Stimulated activated CD8-positive, alpha-beta memory T cell treated with anti-CD3 and anti-CD28 coated beads, Interleukin-4, amount 100 ng/mL, for 24 hours (primary cell): ENCODE measurements at places on chromosomes 2 and 18.

DNA sequence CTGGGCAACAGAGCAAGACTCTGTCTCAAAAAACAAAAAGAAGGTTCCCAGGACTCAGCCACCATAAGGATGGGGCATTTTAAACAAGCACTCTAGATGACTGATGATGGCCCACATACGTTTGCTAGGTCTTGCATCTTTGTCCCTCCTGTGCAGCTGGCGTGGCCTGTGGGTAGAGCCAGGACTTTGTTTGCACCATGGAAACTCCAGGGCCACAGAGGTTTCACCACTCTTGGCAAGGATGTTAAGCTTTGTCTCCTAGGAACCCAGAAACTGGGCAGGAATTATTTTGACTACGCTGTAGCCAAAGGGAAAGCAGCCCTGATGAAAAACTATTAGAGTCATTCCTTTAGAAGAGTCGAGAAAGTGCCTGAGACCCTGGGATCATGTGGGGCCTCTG lies 75.3 kb upstream of the STPG4 start:
- no peak for DNase-seq

DNA sequence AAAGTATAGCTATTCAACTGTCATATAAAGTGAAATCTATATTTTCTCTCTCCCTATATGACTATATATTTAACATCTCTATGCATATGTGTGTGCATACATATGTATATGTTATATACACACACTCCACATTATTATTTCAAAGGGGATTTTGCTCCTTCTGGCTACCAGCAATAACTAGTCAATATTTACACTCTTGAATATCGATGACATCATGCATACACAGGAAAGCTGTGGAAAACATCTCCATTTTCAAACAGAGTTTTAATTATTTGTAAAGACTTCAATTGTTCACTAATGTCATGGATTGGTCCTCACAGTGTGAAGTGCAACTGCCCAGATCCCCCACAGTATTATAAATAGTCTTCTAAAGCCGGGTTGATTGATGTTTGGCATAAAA lies 195.9 kb upstream of the TCF4 start:
- no peak for DNase-seq

- no peak for DNase-seq
Measured at GRCh38 chr18:24160086-24160485, 21.2 kb downstream of the CABYR start.

DNA sequence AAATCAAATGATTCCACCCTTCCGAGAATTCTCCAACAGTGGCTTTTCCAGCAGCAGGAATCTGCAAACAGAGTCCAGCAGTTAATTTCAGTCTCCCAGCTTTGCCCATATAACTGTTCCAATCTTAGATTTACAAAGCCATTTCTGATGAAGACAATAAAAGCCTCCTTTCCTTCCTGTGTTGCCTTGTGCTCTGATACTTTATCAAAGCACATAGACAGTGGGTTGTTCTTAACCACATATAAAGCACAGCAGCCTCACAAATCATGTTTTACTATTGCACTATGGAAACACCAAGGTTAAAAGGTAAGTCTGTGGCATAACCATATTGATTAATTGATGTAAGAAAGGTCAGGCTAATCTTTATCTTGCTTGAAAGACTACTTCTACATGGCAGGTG lies 89.8 kb upstream of the MMADHC start:
- DNase-seq = no peak

- DNase-seq = no peak
Measured at GRCh38 chr2:106563195-106563594, 76.0 kb downstream of the CD8B2 start.

GRCh38 chr2:65602603-65603235 lies 170.3 kb upstream of the SPRED2 start:
- DNase-seq = no peak

DNA sequence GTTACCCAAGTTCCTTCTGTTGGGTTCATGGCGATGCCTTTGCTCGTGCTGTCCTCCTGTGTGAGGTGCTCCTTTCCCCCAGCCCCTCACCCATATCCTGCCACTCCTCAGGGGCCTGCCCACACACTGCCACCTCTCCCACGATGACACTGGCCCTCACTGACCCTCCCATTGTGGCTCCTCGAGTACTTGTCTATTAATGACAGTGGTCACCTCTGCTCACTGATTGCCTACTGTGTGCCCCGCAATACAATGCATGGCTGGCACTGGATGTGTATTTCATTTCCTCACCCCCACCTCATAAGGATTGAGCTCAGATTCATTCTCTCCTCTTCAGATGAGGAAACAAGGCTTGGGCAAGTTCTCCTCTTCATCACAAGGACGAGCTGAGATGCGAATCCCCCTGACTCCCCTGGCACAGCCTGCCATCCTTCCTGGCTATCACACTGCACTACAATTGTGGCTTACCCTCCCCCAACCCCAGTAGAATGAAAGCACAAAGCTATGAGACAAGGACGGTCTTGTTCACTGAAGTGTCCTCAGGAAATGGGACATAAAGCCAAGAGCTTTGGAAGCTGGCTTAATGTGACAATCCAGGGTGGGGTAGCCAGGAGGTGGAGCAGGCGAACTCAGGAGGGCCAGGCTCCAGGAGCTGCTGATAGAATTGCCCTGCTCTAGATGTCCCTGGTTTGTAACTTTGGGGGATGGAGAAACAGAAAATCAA lies 93.9 kb upstream of the RAB12 start:
- no peak for DNase-seq

GRCh38 chr18:54004828-54005227 lies 219.6 kb downstream of the MBD2 start:
- no peak for DNase-seq

DNA sequence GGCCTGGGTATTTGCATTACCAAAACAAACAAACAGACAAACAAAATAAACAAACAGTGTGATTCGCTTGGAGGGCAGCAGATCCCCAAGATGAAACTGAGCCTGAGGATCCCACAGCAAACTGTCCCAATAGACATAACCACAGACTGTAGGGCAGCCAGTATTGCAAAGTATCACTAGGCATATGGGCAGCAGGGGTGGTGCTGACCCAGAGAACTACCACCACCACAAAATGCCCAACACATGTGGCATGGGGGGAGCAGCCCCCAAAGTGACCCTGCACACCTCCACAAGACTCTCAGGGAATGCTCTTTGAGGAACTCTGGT lies 330.1 kb downstream of the CYRIA start:
- DNase-seq = no peak

DNA sequence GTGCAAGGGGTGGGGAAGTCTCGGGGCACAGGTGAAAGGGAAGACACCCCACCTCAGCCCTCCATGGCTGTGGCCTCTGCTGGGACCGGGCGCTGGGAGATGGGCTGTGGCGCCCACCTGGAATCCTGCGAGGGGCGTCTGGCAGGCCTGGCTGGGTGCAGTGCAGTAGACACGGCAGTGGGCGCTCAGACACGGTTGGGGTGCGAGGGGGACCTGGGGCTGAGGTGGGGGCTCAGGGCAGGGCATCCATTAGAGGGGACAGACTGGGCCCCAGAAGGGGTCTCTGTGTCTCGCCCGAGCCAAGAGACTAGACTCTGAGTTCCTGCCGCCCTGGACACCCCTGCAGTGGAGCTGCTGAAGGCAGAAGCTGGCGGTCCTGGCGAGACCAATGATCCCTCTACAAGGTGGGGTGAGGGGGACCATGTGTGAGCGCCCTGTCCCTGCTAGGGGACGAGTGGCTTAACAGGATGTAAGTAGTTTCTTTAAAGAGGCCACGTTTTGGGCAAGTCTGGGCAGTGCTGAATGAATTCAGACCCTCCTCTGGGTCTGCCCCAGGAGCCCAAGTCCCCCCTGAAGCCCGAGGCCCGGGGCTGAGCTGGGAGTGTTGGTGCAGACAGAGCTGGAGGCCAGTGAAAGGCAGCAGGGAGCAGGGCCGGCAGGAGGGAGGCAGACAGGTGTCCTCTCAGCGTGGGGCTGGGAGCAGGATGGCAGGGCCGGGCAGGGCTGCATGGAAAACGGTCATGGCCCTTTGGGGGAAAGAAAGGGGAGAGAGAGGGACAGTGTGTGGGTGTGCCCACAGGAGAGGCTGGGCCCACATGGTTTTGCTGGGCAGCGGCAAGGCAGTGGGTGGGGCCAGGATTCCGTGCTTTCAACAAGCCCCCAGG lies 57.2 kb downstream of the HS6ST1 start:
- no peak for DNase-seq

DNA sequence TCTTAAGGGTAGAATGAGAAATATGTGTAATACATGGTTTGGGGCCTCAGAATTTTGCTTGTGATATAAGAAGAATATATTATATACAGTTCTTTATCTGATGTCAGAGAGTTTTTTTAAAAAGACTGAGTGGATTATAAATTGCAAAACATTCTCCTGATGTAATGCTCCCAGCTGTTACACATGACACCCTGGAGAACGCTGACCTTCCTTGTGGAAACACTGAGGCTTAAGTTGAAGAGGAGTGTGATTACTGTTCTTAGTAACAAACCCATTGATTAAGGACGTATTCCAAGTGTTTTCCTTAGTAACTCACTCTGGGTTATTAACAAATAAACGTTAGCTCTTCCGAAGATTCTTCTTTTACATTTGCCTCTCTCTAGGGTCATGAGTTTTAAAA lies 1069.3 kb upstream of the CNTNAP5 start:
- DNase-seq = no peak

GRCh38 chr2:184628051-184628450 lies 29.7 kb downstream of the ZNF804A start:
- no peak for DNase-seq

- DNase-seq = no peak
Measured at GRCh38 chr2:240961910-240962299, 36.5 kb upstream of the SNED1 start.

DNA sequence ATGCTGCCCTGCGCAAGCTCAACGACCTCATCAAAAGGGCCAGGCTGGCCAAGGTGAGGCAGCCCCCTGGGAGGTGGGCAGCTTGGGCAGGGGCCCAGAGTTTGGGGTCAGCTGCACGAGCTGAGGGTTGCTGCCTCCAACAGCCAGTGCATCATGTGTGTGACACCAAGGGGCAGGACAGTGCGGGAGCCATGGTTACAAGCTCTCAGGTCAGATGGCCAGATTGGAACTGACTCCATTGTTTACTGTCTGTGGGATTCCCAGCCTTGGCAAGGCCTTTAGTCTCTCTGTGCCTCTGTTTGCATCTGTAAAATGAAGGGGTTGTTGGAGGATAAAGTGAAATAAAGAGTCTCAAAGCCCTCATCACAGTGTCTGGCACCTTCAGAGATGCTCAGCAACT lies 26.9 kb downstream of the EHD3 start:
- no peak for DNase-seq

- DNase-seq = no peak
Measured at GRCh38 chr2:162524192-162524591, 180.3 kb downstream of the GCA start.

- no peak for DNase-seq
Measured at GRCh38 chr2:124514236-124514635, 489.1 kb downstream of the CNTNAP5 start.

- no peak for DNase-seq
Measured at GRCh38 chr18:47484068-47484467, 232.6 kb upstream of the SKOR2 start.

- no peak for DNase-seq
Measured at GRCh38 chr2:31932589-31932988, 78.2 kb downstream of the MEMO1 start.

- DNase-seq = no peak
Measured at GRCh38 chr18:28313602-28314001, 136.7 kb upstream of the CDH2 start.

DNA sequence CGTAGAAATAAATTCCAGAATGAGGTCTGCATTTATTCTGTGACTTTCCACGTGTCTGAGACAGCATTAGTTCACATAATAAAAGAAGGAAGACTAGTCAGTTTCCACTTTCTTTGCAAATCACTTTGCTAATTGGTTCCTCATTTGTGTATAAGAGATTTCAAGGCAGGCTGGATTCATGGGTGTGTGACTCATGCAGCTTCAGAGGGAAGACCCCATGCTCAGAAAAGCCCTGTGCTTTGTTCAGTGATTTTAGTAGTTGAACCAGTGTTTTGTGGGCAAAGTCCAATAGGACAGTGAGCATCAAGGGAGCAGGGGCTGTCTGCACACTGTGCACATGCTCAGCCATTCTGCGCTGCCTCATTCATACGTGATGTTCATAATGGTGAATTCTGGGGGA lies 297.8 kb downstream of the DLGAP1 start:
- no peak for DNase-seq

GRCh38 chr2:162484551-162484950 lies 140.6 kb downstream of the GCA start:
- DNase-seq = no peak

GRCh38 chr2:70103531-70104061 lies 16.3 kb downstream of the PCBP1 start:
- DNase-seq = no peak

- DNase-seq = no peak
Measured at GRCh38 chr2:9285921-9286320, 79.3 kb downstream of the ASAP2 start.

DNA sequence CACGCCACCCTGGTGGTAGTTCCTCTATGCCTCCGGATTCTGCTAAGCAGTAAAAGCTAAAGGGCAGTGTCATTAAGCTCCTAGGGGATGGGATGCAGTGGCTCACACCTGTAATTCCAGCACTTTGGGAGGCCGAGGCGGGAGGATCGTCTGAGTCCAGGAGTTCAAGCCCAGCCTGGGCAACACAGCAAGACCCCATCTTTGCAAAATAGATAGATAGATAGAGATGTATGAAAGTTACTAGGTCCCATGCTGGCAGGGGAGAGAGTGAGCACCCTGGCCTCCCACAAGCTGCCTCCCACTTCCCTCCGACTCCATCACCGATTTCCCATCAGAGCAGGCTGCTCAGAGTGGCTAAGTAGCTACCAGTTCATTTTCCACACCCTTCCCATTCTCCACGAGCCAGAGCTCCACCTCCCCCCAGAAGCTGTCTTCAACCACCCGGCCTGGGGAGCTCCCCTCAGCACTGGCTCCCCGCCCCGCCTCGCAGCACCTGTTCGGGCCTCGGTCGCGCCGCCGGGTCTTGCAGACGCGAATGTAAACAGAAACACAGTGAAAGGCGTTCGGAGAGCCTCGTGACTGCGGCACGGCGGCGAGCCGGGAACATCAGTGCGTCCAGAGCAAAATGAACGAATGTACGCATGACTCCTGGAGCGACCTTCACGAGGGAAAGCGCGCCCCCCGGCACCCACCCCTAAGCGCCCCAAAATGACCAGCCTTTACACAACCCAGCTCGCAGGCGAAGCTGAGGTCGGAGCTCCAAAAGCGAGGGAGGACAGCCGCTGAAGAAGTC lies 598 bp upstream of the CEP68 start:
- DNase-seq = no peak

DNA sequence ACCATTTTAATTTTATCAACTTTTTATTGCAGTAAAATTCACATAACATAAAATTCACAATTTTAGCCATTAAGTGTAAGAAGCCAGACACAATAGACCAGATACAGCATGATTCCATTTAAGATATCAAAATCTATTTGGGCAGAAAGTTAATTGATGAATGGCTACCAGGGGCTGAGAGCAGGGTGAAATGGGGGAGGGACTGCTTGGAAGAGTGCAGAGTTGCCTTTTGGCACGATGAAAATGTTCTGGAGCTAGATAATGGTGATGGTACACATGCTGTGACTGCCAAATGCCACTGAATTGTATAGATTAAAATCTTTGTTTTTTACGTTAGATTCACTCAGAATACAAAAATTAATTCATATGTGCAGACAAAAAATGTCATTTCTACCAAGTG lies 289.3 kb upstream of the HNMT start:
- DNase-seq = no peak
